ENCODE measurements at places on chromosomes 1 and 21.

DNA sequence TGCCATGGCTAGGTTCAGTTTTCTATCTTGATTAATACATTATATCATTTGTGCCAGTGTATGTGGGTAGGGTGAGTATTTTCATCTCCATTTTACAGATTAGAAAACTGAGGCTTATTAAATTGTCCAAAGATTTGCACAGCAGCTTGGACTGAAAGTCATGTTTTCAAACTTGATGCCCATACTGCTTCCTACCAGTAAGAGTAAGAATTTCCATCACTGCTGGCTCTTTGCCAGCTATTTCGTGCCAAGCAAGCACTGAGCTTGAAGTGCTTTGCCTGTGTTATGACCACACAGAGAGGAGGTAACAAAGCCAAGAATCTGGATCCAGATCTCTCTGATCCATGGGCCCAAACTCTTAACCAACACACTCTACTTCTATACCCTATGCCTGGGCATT lies 295.0 kb downstream of the VAV3 start:
- DNase-seq = no peak

DNA sequence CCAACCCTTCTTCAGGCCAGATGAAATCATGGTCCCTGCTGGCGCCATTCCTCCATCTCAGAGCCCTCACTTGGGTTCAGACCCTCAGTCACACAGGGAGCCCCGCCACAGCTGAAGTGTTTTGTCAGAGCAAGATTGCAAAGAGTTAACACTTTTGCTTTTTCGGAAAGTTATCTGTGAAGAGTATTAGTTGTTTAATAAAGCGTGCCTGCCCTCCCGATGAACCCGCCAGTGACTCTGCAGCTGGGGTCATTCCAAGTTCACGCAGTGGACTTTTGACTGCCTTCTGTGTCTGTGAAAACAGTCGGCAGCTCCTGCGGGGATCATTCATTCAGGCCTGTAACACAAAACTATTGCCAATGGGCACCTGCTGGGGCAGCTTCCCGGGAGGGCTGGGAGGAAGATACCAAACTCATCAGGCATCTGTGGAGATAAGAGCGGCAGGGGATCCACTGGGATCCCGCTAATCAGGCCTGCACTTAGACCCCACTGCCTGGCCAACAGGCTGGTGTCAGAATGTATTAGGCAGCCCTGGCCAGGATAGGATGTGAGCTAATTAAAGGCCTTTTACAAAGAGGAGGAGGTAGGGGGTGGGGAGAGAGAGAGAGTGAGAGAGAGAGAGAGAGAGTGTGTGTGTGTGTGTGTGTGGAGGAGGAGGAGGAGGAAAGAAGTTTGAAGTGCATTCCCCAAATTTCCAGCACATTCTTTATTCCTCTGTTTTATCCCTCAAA lies 184.5 kb downstream of the DHRS3 start:
- peak; percentile 82 for DNase-seq

GRCh38 chr21:33069994-33070743 lies at the start of gene OLIG1:
Gene OLIG1, plus strand, starts transcription at chr21:33070141. Its CDS starts 106 bp downstream, at chr21:33070247.
- DNase-seq = no peak

GRCh38 chr1:47686731-47687630 lies 249.1 kb downstream of the FOXD2 start:
- DNase-seq = peak; percentile 68

DNA sequence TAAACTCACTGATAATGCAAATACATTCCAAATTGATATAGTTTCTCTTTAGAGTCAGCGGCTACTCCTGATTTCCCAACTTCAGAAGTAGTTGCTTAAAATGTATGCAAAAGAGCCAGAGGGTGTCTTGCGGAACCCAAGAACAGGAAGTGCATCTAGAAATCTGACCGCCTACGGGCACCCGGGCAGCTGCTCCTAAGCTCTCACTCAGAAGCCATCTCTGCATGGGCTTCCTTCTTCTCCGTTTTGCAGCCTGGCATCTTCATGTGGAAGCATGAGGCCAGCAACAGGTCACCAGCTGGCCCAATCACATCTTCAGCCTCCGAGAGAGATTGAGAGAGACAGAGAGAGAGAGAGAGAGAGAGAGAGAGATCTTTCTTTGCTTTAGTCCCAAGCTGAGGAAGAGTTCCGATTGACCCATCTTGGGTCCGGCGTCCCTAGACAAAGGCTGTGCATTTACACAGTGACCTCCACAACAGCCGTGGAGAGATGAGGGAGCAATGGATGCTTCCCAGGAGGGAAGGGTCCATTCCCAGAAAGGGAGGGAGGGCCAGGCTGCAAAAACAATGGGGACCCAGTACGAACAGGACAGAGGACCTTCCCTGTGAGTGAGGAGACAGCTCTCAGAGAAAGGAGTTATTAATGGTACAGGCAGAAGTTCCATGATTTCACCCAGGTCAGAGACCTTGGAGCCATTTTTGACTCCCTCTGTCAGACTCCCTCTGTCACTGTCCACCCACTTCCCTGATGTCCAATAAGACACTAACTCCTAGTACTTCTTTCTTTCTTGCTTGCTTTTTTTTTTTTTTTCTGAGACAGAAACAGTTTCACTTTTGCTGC lies 28.2 kb upstream of the SLC30A1 start:
- DNase-seq = no peak
